ENCODE measurements at places on chromosomes 6 and 20.

GRCh38 chr6:140101367-140101766 is 726.9 kb upstream of the CITED2 start:
- no peak for DNase-seq

- DNase-seq: no peak
Observed at GRCh38 chr6:74834967-74835366, 370.9 kb downstream of the COL12A1 start.

GRCh38 chr20:42634156-42634555 is 555.5 kb downstream of the PTPRT start:
- no peak for DNase-seq

- DNase-seq: no peak
Observed at GRCh38 chr6:131761060-131761761, 46.6 kb upstream of the ENPP1 start.

Data from activated naive CD4-positive, alpha-beta T cell treated with Interleukin-2 at 50 U/mL for 16 hours (primary cell).